NCI-H1092 treated with DMSO at 0.1 percent for 48 hours (cell line): ENCODE measurements at places on chromosomes 3 and 15.

DNA sequence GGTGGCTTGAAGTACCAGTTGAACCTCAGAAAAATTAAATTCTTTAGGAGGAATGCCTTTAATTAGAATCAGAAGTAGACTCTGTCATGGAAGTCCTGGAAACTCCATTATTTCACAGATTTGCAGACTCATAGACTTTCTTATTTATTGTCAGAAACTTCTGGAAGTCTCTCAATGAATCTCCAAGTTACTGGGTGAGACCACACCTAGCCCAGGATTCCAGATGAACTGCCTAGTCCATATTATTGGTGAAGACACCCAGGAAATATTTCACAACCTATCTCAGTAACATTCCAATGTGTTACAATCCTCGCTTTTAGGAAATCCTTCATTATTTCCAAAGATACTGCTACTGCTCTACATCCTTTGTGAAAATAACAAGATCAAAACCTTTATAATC, 6.5 kb upstream of the THBS1 start:
- no peak for DNase-seq

DNA sequence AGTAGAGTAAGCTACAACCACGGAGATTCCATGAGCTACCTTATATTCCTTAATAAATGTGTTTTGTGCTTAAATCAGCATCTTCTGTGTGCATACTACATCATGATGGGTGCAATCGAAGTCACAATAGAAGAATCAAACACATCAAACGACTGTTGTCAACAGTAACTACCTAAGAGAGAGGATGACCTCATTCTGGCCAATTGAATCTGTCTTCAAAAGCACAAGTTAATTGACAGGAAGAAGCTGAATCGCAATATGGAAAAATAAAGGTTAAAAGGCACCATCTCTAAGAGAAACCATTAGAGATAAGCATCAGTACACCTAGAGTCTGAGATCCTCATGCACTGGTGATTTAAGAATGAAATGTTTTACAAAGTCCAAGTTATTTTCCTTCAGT, 39.0 kb downstream of the CD200R1L start:
- no peak for DNase-seq

DNA sequence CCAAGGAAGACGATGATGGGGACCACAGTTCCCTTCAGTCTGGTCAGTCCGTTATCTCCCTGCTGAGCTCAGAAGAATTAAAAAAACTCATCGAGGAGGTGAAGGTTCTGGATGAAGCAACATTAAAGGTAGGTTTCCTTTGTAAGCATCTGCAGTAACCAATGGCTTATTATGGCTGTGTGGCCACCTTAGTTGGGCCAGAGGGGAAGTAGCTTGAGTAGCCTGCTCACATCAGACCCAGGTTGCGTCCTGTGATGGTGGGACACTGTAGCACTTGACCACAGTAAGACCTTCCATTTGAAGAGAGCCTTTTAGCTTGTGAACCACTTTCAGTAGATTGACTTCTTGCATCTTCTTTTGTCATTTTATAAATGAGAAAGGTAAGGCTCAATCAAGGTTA, 22.6 kb downstream of the STARD5 start:
- no peak for DNase-seq

- no peak for DNase-seq
Observed at GRCh38 chr15:84773716-84774115, 25.3 kb downstream of the ZNF592 start.

DNA sequence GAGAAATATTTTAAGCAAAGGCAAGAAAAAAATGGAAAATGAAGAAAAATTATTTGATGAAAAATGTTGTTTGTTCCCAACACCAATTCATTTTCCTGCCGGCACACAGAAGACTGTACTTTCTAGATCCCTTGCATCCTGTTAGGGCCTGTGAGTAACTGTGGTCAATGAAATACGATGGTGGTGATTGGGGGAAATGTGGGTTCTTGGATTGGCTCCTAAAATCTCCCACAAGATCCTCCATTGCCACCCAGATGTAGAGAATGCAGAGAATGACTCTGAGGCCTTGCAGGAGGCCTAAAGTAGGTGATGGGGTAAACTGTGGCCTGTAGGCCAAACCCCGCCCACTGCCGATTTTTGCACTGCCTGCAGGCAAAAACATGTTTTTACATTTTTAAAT, 46.3 kb upstream of the C3orf70 start:
- DNase-seq, result no peak

GRCh38 chr3:76664816-76665215, 375.1 kb upstream of the ROBO2 start:
- no peak for DNase-seq
